Activated naive CD8-positive, alpha-beta T cell treated with anti-CD3 and anti-CD28 coated beads, Interleukin-2, amount 10 ng/mL, durations not matched to agents 7 days and 5 days (primary cell): ENCODE measurements at places on chromosomes 3 and 15. TPM values are rescaled to one million over a fixed set of nuclear protein-coding genes. Genes with fewer than 3 reads are reported as not detected.

The SLC2A2 gene
- not detected for total RNA-seq

The THBS1 gene
- 6.0 TPM for total RNA-seq

The PLSCR2 gene
- not detected for total RNA-seq

The PSTPIP1 gene
- 241 TPM for total RNA-seq

The GP9 gene
- not detected for total RNA-seq

The MYL3 gene
- total RNA-seq: not detected

The CCDC191 gene
- total RNA-seq: 3.0 TPM

The ZNF710 gene
- 15.4 TPM for total RNA-seq

The SCAMP5 gene
- 0.22 TPM for total RNA-seq

The CFAP20DC gene
- total RNA-seq: 1.4 TPM

The BOC gene
- not detected for total RNA-seq

The RARB gene
- total RNA-seq: not detected

The MORC1 gene
- total RNA-seq: not detected

The CLDN16 gene
- total RNA-seq: not detected

The TRIM71 gene
- not detected for total RNA-seq

The GRAMD1C gene
- total RNA-seq: 2.2 TPM

The RBPMS2 gene
- not detected for total RNA-seq

The IFT122 gene
- 23.0 TPM for total RNA-seq

The EBLN2 gene
- 6.2 TPM for total RNA-seq

The ADAMTSL3 gene
- total RNA-seq: not detected

The DCBLD2 gene
- total RNA-seq: 1.2 TPM

The GHRL gene
- total RNA-seq: 0.94 TPM

The SPATA16 gene
- total RNA-seq: not detected

The AGTR1 gene
- not detected for total RNA-seq

The CEMIP gene
- 0.23 TPM for total RNA-seq

The XIRP1 gene
- total RNA-seq: not detected

The ISLR2 gene
- total RNA-seq: not detected

The TM4SF18 gene
- total RNA-seq: not detected
